ENCODE measurements at places on chromosomes 11 and 22.

GRCh38 chr11:61054927-61055562 lies 47.2 kb upstream of the CD5 start:
- DNase-seq: peak; percentile 57

GRCh38 chr11:48164836-48165235 lies 51.8 kb upstream of the OR4B1 start:
- DNase-seq: no peak

DNA sequence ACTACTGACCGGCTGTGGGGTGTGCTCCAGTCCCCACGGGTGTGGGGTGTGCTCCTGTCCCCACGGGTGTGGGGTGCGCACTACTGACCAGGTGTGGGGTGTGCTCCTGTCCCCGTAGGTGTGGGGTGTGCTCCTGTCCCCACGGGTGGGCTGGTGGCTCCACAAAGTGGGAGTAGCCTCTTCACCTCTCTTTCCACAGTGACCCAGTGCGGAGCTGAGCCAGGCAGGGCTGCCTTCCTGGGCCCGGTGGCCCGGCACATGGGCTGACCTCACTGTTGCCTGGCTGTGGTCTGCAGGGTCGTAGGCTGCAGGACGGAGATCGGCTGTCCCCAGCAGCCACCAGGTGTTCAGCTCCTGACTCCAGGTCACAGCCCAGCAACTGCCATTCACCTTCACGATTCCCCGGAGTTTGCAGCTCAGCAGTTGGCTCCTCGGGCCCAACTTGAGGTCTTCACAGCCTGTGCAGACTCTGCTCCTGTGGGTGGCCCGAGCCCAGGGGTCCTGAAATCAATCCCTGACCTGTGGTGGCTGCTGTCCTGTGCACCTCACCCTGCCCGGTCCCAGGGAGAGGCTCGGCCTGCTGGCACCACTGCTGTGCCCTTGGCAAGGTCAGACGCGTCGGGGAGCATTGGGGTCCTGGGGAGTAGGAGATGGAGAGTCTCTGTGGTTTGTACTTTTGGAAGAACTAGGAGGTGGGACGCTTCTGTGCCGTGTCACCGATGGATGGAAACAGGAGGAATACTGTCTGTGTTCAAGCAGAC lies 414.3 kb downstream of the TBC1D22A start:
- DNase-seq: no peak

- no peak for DNase-seq
Measured at GRCh38 chr11:101912823-101913284, 2.0 kb upstream of the CEP126 start.

GRCh38 chr22:41979423-41980250 lies 10.4 kb downstream of the SEPTIN3 start:
- DNase-seq: no peak

GRCh38 chr11:9802291-9802861 lies 138.5 kb downstream of the SWAP70 start:
- no peak for DNase-seq

DNA sequence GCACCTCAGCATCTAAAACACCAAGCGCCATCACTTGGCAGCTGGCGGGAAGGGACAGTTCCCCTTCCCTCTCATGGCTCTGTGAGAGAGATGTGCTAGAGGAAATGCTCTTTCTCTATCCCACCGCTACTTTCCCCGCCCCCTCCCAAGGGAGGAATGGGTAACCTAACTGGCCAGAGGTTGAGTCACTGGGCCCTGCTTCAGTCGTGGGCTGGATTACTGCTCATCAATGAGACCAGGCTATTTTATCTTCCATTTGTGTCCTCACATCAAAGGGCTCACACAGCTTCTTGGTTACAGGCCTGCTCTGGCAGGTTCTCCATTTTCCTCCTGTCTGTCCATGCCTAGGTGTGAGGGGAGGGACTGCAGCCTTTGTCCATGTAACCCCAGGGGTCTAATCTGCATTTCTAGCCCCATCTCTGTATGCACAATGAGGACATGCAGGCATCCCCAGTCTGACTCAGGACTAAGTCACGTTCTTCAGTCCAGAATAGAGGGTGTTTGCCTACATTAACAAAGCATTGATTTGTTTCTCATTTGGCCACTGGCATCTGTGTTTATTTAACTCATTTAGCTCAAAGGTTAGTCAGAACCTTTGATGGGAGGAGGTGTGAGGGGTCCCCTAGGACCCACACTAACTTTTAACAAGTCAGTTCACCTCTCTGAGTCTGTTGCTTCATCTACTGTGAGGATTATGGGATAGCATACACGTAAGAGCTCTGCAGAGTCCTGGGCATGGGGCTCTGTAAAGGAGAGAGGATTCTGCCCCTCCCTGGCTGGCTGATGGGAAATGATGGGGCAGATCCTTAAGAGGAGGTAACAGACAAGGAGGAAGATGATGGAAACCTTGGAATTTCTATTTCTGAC lies 99.1 kb downstream of the XRRA1 start:
- DNase-seq: no peak

GRCh38 chr22:20000246-20001081 lies 16.2 kb downstream of the ARVCF start:
- DNase-seq: no peak

GRCh38 chr11:3747704-3748103 lies 49.6 kb downstream of the NUP98 start:
- DNase-seq: no peak
